ENCODE measurements at places on chromosomes 7 and 10.
A peak's percentile ranks its signal among the peaks of the same experiment; 100 is the strongest.

- DNase-seq, result no peak
Measured at GRCh38 chr7:100509231-100509630, 25.5 kb downstream of the NYAP1 start.

DNA sequence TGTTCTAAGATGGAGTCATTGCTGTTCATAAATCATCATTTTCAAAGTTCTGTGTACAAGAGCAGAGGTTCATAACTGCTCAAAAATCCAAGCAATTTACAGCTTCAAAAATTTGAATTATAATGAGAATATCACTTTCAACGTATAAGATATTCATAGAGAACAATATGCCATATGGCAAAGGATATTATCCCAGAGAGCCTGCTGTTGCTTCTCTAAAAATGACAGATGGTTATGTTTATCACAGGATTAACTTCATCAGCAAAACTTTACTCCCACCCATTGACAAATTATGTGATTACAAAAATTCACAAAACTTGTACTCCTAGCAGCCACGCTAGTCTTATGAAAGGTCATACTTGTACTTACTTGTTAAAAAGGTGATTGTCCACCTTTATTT, 105.1 kb downstream of the PIP4K2A start:
- no peak for DNase-seq

- DNase-seq, result no peak
Measured at GRCh38 chr10:29064680-29065079, 224.2 kb upstream of the LYZL1 start.

- no peak for DNase-seq
Measured at GRCh38 chr7:120272261-120272660, 714 bp upstream of the KCND2 start.

DNA sequence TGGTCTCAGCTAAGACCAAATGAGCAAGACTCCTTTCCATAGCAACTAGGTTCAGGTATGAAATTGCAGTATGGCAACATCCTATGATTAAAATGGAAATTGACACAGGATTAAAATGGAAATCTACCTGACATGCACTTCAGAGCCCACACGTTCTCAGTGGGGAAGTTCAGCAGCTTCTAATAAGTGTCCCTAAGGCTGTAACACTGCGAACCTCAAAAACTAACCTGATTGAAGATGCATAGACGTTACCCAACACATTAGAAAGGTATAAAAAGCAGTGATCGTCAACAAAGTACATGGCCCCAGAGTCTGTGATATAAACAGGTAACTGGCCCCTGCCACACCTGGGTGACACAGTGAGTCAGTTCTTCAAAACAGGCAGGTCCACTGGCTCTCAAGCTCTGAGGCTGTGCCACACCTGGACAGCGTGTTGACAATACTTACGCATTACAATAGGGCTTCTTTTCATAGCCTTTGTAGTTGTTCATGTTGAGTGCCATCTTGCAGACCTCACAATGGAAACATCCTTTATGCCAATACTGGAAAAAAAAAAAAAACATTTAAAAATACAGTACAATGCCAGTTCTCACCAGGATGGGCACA, 274.9 kb upstream of the NEBL start:
- DNase-seq, result no peak

GRCh38 chr10:58335306-58336005, 650 bp downstream of the UBE2D1 start:
- DNase-seq, result peak; percentile 22

- DNase-seq, result no peak
Measured at GRCh38 chr10:72511459-72511858, 114.4 kb downstream of the MICU1 start.

GRCh38 chr7:107130487-107131220, 38.1 kb upstream of the HBP1 start:
- DNase-seq, result no peak

DNA sequence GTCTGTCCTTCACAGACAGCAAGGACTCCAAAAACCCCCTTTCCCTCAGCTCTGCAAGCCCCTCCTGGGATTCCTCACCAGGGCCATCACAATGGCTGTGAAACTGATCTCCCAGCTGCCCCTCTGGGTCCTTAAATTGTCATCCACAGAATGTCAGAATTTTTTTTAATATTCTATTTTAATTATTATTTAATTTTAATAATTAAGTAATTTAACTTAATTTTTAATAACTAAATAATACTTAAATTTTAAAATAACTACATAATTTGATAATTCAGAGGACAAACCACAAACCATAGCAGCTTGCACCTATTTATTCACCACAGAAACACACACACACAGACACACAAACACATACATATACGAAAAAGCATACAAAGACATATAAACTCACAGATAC, 565.8 kb upstream of the COBL start:
- DNase-seq, result no peak

DNA sequence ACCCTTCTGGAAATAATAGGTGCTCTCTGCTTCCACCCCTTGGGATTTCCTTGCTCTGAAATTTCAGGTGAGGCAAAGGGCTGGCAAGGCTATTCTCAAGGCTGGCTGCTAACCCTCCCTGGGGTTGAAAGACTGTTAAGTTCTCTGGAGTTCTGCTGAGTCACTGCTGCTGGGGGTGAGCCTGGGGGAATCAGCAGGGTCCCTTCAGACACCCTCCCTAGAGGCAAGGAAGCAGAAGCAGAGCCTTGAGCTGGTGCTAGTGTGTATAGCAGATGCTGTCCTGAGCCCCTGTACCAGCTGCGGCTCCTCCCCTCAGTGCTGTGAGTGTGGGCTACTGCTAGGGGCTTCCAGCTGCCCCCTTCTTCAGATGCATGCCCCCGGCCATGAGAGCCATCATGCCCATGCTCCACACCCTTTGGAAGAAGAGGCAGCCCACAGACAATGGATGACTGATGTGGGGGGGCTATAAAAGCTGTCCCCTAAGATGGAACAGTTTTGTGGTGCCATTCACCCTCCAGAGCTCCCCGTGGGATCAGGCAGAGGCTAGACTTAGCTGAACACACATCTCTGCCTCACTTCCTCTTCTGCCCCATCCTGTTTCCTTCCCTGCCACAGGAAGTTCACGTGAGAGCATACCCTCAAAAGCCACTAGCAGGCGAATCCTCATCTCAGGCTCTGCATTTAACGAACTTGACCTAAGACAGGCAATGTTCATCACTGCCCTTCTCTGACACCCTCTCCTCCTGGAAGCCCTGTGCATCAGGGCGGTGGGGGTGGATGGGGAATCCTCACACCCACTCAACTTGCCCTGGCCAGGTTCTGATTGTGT, 91.8 kb downstream of the SH3PXD2A start:
- DNase-seq, result no peak

DNA sequence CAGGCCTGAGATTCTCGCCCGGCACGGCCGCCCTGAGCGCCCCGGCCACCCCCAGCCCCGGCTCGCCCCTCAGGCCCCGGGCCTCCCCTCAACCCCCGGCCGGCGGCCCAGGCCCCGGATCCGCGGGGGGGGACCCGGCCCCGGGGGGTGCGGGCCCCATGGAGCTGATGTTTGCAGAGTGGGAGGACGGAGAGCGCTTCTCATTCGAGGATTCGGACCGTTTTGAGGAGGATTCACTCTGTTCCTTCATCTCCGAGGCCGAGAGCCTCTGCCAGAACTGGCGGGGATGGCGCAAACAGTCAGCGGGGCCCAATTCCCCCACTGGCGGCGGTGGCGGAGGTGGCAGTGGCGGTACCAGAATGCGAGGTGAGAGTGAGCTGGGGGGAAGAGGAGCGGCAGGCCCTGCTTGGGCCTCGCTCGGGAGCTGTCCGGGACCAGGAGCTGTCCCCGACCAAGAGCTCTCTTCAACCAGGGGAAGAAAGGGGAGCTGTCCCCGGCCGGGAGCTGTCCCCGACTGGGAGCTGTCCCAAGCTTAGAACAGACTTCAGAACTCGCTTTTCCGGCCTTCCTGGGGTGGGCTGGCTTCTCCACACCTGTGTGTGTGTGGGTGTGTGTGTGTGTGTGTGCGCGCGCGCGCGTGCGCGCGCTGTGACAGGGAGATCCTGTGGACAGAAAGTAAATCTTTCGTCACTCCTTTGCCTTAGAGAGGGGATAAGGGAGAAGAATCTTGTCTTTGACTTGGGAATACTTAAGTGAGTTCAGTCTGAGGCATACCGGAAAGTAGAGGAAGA, 510 bp downstream of the ZSWIM8 start:
- DNase-seq, result peak; percentile 54

DNA sequence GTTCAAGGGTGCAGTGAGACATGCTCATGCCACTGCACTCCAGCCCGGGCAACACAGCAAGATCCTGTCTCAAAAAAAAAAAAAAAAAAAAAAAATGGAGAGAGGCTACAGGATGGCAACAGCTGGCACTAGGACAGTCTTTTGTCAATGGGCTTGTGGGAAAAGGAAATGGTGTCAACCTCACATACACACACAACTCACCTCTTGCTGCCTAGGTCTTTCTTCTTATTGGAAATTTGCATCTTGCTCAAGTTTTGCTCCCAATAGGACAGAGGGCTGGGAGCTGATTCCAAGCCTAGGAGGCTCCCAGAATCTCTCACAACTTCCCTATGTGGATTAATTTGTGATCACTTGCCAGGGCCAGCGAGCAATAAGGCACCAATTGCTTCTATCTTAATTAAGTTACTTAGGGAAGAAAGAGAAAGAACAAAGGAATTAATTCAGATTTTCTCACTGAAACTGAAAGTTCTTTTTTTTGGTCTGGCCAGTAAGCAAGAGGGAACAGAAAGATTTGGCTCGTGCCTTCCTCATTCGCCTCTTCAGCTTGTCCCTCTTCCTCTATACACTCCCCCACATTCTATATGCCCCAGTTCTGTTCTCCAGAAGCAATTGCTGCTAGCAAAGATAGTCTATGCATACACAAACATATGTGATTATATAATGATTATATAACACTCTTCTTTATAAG, 33.8 kb downstream of the MAP3K8 start:
- no peak for DNase-seq

DNA sequence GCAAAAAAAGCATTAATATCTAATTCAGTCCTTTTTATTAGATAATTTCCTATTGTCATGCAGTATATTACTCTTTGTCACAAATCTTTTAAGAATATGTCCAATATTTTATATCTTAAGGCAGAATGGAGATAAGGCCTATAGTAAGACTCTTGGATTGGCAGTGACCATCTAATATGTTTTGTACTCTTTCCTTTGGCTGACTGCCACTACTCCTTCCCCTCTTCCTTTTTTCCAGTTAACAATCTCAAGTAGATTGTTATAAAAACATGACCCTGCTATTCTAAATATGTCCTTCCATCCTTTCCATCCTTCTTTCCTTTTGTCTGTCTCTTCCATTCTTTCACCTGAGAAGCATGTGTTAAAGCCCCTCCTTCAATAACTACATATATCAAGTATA, 92.8 kb upstream of the TMEM168 start:
- DNase-seq, result no peak

DNA sequence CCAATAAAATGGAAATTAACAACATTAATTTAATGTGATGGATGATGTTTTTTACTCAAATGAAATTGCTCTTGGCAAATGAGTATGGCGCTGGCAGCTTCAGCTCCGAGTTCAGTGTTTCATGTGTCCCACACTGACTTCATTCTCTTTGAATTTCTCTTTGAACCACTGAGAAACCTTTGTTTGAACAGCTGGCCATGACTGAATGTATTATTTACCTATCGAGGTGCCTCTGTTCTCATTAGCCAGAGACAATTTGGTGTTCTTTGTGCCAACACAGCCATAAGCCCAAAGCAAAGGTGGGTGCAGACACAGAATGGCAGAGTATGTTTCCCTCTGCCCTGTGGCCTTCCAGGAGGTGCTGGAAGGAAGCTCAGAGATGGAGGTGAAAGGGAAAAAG, 42.1 kb downstream of the TMEM178B start:
- DNase-seq, result no peak

DNA sequence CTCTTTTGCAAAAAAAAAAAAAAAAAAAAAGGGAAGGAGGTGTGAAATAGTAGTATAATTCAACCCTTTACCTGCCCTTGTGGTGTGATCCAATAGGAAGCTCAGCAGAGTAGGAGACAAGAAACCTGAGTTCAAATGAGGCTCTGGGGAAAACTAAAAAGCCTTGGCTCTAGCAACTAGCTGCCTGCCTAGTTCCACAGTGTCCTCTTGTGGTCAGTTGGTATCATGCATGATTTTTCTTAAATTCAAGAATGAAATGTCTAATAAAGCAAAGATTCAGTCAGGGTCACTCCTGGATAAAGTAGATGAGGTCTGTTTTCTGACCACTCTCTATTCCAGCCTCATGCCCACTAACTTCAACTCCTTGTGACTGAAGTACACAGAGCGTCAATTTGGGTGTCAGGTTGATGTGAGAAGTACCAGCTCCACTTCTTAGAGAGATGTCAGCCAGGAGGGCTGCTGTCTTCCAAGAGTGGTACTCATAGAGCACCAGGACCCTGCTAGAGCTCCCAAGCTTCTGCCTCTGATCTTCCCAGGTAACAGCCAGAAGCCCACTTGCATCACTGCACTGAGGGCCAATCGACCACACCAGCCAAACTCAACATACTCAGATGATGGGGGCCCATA, 10.5 kb downstream of the LSM5 start:
- no peak for DNase-seq

DNA sequence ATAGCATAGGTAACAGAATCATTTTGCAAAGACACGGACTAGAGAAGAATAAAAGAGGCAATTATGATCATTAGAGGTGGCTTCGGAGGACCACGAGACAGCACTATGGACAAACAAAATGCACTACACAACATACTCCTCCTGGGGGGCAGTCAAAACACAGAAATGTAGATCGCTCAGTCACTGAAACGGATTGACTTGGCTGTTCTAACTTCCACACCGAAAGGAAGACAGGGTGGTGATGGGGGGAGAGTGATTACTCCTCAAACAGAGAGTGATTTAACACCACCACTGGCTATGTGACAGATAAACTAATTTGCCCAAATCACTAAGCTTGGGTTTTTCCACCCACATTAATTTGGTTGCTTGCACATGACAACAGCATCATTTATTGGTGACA, 14.1 kb upstream of the PPA1 start:
- no peak for DNase-seq

GRCh38 chr7:129781928-129782817, 170.6 kb downstream of the UBE2H start:
- DNase-seq, result no peak

GRCh38 chr7:105680505-105681187, 99.4 kb upstream of the EFCAB10 start:
- DNase-seq, result no peak

Data from stimulated activated CD4-positive, alpha-beta T cell treated with anti-CD3 and anti-CD28 coated beads, Interleukin-2, amount 100 ng/mL, for 24 hours (primary cell).